ENCODE measurements at places on chromosomes 12 and 14. TPM values are rescaled to one million over a fixed set of nuclear protein-coding genes. Genes with fewer than 3 reads are reported as not detected.

The CLEC4C gene
- total RNA-seq: 0.60 TPM

The GSKIP gene
- 14.8 TPM for total RNA-seq

DNA sequence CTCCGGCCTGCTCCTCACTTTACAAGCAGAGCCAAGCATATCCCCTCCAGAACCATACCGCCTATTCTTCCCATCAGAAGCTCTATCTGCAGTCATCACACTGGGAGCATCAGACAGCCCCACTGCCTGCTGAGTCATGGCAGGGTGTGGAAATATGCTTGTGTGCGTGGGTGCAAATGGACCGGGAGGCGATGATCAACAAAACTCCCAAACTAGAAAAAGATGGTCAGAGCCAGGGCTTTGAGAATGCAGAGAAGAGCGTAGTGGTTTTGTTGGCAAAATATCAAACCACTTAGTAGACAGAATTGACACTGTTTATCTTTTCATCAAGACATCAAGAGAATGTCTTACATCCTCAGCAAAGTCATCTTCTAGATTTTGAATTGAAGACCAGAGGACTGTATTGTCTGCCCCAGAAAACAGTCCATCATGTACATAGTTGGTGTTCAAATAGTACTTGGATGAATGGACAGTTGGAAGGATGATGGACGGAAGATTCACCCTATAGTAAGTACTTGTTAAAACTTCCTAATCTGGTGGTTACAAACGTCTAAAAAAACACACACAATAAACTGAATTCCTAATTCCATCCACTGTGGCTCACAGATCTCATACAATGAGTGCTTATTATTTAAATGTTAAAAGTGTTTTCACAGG, 54.9 kb downstream of the VWF start:
- H3K4me3 ChIP-seq: no peak overlapping the region
- H3K4me1 ChIP-seq: peaks cover 12% of the 10 kb centered on the region
- H3K36me3 ChIP-seq: no peaks in the 10 kb centered on the region
- DNase-seq: no peak

DNA sequence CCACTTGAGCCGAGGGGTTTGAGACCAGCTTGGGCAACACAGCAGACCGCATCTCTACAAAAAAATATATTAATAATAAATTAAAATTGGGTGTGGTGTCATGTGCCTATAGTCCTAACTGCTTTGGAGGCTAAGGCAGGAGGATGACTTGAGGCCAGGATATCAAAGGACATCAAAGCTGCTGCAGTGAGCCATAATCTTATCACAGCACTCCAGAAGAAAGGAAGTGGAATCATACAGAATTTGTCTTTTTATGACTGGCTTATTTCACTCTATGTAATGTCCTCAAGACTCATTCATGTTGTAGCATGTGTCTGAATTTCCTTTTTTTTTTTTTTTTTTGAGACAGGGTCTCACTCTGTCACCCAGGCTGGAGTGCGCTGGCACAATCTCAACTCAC, 43.9 kb upstream of the NUDT4 start:
- DNase-seq: no peak
- H3K27me3 ChIP-seq: no peaks in the 10 kb centered on the region
- no peak overlapping the region for H3K27ac ChIP-seq
- no peak overlapping the region for H3K4me3 ChIP-seq
- H3K36me3 ChIP-seq: no peaks in the 10 kb centered on the region

DNA sequence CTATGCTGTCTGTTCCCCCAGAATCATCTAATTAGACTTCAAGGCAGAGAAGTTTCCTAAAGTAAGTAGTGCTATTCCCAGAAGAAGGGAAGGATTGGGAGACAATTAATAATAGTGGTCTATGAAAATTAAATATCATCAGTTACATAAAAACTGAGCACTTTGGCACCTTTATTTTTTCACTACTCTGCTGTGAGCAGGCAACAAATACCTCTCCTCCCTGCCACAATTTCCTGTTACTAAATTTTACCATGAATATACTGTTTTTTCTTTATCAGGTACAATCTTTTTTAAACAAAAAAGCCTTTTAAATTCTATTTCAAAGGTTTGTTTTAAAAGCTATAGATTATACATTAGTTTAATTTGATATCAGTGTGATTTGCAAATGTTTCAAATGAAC, 29.4 kb upstream of the KRAS start:
- H3K27me3 ChIP-seq: no peaks in the 10 kb centered on the region
- no peak overlapping the region for H3K4me3 ChIP-seq

The SDSL gene
- total RNA-seq: 3.0 TPM

The POTEG gene
- not detected for total RNA-seq

- no peak for DNase-seq
- no peaks in the 10 kb centered on the region for H3K27me3 ChIP-seq
- no peak overlapping the region for H3K4me3 ChIP-seq
- no peak overlapping the region for H3K27ac ChIP-seq
Measured at GRCh38 chr12:74293689-74294131, 243.9 kb upstream of the ATXN7L3B start.

GRCh38 chr14:100683578-100683977, 43.1 kb upstream of the DLK1 start:
- H3K27me3 ChIP-seq: no peaks in the 10 kb centered on the region
- peaks cover 16% of the 10 kb centered on the region for H3K4me1 ChIP-seq
- H3K27ac ChIP-seq: no peak overlapping the region
- no peaks in the 10 kb centered on the region for H3K36me3 ChIP-seq

- peaks cover 7% of the 10 kb centered on the region for H3K36me3 ChIP-seq
- no peaks in the 10 kb centered on the region for H3K4me1 ChIP-seq
- H3K27me3 ChIP-seq: no peaks in the 10 kb centered on the region
- no peak overlapping the region for H3K4me3 ChIP-seq
Measured at GRCh38 chr14:50122291-50122690, 5.9 kb upstream of the VCPKMT start.

DNA sequence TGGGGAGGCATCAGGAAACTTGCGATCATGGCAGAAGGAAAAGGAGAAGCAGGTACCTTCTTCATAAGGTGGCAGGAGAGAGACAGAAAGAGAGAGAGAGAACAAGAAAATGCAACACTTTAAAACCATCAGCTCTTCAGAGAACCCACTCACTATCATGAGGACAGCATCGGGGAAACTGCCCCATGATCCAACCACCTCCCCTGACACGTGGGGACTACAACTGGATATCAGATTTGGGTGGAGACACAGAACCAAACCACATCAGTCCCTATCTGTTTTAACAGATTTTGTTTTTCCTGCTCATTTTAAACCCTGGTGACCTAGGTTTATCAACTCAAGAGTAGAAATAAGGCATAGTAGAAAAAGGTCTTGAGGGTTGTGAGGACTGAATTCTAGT, 210.1 kb upstream of the PLXNC1 start:
- H3K4me3 ChIP-seq: no peak overlapping the region
- no peaks in the 10 kb centered on the region for H3K27me3 ChIP-seq
- no peak for DNase-seq
- no peaks in the 10 kb centered on the region for H3K36me3 ChIP-seq

The CLEC4D gene
- 4.5 TPM for total RNA-seq
